ENCODE measurements at places on chromosomes 3 and 15. TPM values are rescaled to one million over a fixed set of nuclear protein-coding genes. Genes with fewer than 3 reads are reported as not detected.

- DNase-seq = no peak
Measured at GRCh38 chr3:110544730-110545129, 526.9 kb upstream of the NECTIN3 start.

- no peak for DNase-seq
Measured at GRCh38 chr3:16374935-16375245, 109.9 kb downstream of the OXNAD1 start.

The ZDHHC19 gene
- not detected for total RNA-seq

The SAMD7 gene
- not detected for total RNA-seq

The GJD2 gene
- total RNA-seq = not detected

The GP5 gene
- total RNA-seq = 1.1 TPM

DNA sequence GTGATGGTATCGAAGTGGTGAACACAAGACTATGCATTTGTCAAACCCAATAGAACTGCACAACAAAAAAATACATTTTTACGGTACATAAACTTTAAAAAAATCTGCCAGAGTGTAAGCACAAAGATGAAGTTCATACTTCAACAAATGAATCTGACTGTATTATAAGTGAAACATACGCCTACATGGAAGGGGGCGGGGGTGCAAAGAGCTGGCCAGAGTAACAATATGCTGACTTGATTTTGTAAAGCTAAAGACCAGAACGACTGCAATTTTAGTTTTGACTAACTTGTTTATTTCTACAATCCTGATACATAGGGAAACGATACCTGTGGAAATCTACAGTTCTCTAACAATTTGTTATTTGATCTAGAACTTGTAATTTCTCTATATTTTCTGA lies 426.0 kb downstream of the GABRG3 start:
- no peak for DNase-seq

DNA sequence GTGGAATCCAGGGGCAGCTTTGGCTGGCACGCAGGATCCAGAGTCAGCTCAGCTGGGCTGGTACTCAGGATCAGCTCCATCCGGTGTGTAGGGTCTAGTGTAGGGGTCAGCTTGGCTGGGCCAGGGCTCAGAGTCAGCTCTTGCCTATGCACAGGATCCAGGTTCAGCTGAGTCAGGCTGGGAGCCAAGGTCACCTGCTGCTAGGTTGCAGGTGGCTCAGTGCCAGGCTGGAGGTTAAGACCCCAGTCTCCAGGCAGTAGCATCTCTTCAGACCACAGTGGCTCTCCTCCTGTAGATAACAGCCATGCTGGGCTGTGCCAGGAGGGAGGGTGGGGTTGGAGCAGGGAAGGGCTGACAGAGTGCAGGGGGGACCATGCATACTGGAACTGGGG lies 1.8 kb downstream of the HYAL3 start:
- no peak for DNase-seq

DNA sequence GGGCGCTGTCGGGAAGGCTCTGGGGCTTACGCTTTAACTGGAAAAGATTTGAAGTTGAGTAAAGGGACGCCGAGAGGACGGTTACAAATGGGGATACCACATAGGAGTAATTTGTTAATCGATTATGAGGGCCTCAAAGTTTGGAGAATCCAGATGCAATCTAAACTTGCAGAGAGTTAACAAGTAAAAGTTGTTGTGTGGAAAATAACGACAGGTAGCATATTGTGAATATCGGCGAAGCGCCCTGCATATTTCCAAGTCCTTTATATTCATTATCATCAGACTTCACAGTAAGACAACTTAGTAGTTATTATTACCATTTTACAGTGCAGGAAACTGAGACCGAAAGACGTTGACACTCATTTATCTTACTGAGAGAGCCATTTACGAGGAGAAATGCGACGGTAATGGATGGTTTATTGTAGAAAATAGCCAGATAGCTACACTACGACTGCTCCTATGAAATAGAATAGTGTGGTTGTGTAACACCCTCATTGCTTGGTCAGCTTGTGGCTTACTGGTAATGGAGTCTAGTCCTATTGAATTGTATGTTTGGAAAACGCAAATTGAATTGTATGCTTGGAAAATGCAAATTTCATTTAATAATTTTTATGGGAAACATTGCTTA lies 700 bp downstream of the MKRN2 start:
- DNase-seq = no peak

The TMC3 gene
- total RNA-seq = not detected
